ENCODE measurements at places on chromosomes 2 and 18.

DNA sequence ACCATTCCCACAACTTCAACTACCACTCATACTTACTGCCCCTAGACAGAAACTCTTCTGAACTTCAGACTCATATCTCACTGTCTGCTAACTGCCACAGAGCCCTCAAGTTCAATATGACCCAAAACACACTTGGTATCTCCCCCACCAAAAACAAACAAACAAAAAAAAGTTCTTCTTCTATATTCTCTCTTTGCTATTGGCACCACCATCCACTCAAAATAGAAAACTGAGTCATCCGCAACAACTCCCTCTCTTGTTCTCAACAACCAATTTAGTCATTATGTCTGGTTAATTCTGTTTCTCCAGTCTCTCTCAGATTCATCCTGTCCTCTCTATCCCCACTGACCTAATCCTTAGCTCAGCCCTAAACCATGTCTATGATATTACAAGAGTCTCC lies 7.2 kb upstream of the DCTN1 start:
- no peak for DNase-seq

DNA sequence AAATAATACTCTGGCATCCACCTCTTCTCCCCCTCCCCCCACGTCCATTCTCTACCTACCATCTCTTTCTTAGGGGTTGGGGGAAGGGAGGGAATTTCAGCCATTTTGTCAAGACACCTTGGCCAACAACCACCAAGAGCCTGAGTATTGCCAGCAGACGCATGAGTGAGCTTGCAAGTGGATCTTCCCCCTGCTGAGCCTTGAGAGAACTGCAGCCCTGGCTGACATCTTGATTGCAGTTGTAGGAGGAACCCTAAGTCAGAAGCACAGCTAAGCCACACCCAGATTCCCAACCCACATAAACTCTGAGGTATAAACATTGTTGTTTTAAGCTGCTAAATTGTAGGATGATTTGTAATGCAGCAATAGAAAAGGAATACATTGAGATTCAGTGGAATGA lies 165.6 kb downstream of the TMEFF2 start:
- no peak for DNase-seq

GRCh38 chr18:33022370-33022769 lies 249.5 kb upstream of the KLHL14 start:
- no peak for DNase-seq

DNA sequence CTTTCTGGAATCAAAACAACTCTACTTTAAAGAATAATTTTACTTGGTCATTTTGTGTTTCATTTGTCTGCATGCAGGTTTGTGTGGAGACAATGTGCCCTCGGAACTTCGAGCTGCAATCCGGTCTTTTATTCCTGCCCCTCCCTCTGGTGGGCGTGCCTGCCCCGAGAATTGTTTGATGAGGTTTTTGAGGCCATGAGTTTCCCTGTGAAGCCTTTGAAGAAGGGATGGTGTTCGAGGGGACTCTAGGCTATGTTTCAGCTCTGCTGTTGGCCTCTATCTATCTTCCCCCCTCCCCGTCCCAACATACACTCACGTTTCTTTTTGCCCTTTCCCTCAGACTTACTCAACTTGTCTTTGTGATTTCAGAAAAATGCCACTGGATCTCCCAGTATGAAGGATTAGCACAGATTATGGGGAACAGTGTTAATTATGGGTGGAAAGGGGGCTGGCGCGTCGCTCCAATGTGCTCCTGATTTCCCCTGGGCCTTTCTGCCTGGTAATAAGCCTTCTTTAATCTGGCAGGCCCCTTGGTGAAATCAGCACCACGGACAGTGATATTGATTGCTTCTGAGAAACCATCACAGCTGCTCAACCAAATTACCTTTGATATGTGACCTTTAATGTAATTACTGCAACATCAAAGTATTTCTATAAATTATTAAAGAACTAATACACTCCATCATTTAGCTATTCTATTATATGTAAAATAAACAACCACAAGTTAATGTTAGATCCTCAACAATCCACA lies 82.2 kb downstream of the CELF4 start:
- DNase-seq: no peak

GRCh38 chr2:229273723-229274338 lies 2.7 kb upstream of the PID1 start:
- DNase-seq: no peak

DNA sequence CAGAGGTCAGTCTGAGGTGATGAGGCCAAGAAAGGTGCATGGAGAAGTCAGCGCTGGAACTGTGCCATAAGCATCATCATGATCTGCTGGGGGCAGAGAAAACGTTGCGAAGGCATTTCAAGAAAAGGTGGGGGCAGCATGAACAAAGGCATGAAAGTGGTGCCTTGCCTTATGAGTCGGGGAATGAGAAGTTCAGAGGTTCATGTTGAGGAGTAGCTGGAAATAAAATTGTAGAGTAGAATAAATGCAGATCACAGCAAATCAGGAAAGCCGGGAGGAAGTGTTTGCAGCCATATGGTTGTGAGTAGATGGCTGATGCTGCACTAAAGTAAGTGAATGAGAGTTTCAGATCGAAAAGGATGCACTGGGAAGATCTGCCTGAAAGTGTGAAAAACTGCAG lies 72.1 kb upstream of the ARL5A start:
- DNase-seq: no peak

DNA sequence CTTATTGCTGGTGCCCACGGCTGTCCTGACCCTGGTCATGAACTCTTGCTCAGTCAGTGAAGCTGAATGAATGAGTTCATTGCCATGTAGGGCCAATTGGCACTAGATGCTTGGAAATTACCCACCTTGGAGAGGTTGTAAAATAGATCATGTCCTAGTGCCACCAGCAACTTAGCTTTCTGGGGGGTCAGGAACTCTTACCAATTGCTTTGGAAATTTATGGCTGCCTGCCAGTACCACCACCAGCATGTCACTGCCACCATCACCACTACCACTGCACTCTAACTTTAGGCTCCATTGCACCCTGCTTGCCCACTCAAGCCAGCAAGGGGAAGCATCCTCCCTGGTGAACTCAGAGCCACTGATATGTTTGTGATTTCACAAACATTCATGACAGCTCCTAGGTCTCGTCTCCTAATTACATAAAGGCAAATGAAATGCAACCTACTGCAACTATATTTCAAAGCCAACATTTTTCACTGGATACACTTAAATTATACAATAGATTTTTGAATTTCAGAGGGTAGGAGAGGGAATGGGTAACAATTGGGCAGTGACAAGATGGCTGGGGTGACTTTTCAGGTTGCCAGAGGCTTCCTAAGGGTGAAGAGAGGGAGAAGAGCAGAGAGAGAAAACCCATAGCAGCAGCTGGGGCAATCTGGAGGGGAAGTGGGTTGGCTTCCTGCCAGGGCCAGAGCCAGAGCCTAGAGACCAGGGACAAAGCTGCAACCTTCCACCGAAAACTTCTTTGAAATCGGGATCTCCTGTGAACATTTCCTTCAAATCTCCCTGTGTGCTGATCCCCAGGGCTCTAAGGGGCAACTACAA lies 3.5 kb upstream of the EMILIN1 start:
- DNase-seq: peak; percentile 61

- no peak for DNase-seq
These were observed 21.2 kb upstream of the ATOH8 start for GRCh38 chr2:85732467-85733120.

DNA sequence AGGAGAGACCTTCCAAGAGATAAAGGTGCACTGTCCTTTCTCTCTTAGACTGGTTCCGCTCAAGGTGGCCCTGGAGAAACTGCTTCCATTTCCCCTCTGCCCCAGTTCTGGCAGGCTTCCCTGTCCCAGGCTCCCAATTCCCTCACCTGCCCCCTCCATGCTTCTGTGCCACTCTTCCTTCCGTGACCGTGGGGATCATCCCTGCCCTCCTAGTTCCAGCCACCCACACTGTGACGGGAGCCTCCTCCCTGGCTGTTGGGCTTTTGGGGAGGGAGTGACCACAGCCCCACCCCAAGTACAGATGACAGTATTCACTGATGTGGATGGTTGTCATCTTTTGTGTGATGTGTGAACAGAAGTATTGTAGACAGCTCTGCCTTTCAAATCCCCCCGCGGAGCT lies 2.8 kb downstream of the IMPA2 start:
- no peak for DNase-seq

GRCh38 chr2:200039724-200040650 lies 84.6 kb downstream of the MAIP1 start:
- DNase-seq: no peak

GRCh38 chr2:27627963-27628766 lies 647 bp downstream of the CCDC121 start:
- DNase-seq: no peak

Data from activated naive CD8-positive, alpha-beta T cell treated with anti-CD3 and anti-CD28 coated beads, Interleukin-2, amount 10 ng/mL, durations not matched to agents 7 days and 5 days (primary cell).